ENCODE measurements at places on chromosomes 2 and 18. TPM values are rescaled to one million over a fixed set of nuclear protein-coding genes. Genes with fewer than 3 reads are reported as not detected.

Gene KIAA2012
- not detected for total RNA-seq

Gene GKN2
- not detected for total RNA-seq

Gene GAL3ST2
- total RNA-seq, result 0.23 TPM

Gene EFR3B
- not detected for total RNA-seq

Gene GDF7
- total RNA-seq, result not detected

Gene STK17B
- 367 TPM for total RNA-seq

Gene XDH
- 0.63 TPM for total RNA-seq

Gene AMER3
- total RNA-seq, result not detected

Gene TEKT4
- total RNA-seq, result not detected

Gene TEX44
- not detected for total RNA-seq

Gene POTEC
- total RNA-seq, result not detected

Gene LIMS4
- total RNA-seq, result 3.3 TPM

Gene OTOS
- not detected for total RNA-seq
